Activated naive CD4-positive, alpha-beta T cell (primary cell): ENCODE measurements at places on chromosomes 2 and 18.

GRCh38 chr2:61090386-61090921 lies 24.8 kb downstream of the SANBR start:
- DNase-seq, result no peak

DNA sequence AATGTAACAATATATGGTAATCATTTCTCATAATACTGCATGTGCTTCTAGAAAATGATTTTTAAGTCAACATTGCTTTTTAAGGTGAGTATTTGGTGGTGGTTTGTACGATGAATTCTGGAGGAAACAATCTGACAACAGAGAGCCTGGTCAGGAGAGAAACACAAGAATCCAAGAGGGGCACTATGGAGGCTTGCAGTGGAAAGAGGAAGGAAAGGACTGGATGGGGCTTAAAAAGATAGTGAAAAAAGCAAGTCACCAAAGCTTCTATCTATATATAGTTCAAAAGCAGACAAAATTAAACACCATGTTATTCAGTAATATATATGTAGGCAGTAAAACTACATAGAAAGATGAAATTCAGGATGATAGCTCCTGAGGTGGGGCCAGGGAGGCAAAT lies 109.4 kb upstream of the SERTAD2 start:
- no peak for DNase-seq

DNA sequence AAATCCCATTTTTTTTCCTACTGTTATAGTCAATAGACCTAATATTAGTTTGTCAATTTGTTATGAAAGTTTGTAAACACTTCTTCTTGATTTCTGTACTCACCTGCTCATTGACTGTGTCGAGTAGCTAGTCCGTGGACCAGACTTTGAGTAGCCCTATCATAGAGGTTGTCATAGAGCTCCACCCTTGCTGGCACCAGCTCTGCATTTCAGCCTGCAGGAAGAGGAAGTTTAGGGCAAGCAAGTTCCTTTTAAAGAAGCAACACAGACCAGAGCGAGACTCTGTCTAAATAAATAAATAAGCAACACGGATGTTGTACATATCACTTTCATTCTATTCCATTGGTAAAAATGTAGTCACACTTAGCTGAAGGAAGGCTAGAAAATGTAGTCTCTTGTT lies 74.0 kb downstream of the MCFD2 start:
- DNase-seq, result no peak

DNA sequence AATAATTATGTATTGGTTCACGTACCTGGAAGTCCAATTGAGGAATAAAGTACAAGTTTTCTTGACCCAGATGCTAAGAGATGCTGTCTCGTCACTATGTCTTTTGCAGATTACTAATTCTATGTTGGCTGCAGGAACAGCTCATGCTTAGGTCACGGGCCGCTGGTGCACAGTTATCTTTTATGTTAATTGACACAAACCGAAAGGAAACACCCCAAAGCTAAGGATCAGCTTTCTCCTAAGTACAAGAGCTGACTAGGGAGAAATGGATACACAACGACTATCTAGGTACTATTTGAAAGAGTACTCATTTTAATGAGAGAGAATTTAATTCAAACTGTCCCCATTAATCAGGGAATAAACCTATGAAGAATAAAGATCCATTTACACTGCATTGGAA lies 217.7 kb upstream of the SLC35G4 start:
- DNase-seq, result no peak

DNA sequence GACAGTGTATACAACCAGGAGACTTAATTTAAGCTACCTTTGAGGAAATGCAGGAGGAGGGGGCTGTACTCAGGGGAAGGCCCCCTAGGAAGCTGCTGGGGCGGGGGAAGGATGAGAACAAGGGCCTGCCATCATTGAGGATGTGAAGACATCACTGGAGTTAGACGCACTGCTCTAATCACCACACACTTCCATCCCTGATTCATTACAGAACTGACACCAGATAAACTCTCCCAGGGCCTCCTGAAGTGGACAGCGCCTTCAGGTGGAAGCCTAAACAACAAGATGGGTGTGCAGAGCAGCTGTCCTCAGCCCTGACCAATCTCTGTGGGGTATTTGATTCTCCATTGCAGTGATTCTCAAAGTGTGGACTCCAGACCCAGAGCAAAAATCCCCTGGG lies 30.6 kb upstream of the SLC35G4 start:
- no peak for DNase-seq

DNA sequence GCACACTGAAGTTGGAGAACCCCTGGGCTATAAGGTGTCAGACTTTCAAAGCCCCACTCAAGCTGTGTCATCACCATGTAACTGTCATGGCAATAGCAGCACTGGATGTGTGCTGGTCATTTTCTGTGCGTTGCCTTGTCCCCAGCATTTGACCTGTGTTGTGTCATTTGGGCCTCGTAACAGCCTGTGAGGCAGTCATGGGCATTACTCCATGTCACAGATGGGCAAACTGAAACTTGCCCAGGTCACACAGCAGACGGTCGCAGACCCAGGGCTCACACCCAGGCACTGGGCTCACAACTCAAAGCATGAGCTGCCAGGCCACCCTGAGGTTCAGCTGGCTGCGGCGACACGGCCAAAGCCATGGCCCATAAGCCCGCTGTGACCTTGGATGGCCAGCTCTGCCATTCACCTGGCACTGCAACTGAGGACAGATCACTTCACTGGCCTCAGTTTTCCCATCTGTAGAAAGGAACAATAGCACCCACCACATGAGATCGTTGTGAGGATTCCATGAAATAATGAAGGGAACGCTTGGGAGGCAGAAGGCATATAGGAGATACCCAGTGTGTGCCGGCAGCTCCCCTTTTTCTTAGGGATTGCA lies 36.7 kb downstream of the INHBB start:
- no peak for DNase-seq

DNA sequence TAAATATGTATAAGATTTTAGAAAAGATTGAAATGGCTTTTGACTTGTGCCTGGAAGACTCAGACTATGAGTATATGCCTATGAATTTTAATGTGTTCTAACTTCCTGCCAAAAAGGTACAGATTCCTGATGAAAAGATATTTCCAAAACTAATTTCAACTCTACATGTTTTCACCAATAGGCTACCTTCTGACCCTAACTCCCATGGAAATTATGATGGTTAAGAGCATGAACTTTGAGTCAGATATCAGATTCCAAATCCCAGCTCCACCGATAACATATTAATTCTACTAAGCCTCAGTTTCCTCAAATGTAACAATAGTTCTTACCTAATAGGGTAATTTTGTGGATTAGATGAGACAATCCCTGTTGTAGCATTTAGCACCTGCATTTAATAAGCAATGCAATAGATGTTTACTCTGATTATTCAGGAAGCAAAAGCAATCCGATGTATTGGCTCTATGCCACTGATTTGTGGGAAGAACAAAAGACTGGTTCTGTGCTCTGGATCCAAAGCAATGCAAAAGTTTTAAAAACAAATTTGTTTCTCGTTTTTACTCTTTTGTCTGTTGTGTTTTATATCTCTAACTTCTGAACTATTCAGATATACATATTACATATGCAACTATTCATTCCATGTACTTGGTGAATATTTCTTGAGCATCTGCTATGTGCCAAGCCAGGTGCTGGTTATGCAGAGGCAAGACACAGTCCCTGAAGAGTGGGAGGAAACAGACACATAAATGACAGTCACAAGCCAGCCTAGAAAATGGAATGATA lies 115.4 kb downstream of the GATA6 start:
- no peak for DNase-seq

DNA sequence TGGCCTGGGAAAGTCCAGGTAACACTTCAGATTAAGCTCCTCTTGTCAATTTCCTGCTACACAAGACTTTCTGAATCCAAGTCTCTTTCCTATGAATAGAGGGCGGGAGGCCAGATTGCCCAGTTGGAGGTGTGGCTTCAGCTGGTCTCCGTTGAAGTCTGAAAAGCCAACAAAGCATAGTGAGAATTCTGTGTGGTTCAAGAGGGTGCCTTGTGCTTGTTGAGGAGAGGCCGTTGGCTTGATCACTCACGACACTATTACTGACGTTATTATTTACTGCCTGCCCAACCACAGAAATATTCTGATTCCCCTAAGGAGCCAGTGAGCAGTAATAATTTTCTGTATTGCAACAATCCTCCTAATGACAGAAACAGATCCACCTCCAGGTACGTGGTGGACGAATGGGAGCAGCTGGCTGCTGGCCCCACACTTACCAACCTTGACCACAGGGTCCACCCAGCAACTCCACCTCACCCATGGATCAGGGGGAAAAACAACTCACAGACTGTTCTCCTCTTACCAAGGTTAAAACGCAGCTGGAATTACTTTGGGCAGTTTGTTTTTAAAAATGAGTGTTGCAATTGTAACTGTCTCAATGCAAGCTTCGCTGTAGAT lies 21.9 kb downstream of the NRP2 start:
- no peak for DNase-seq

- no peak for DNase-seq
Measured at GRCh38 chr2:107340955-107341354, 455.0 kb upstream of the ST6GAL2 start.

- DNase-seq, result no peak
Measured at GRCh38 chr18:44801781-44802180, 121.1 kb downstream of the SETBP1 start.
